ENCODE measurements at places on chromosomes 3 and 15.

GRCh38 chr3:78201091-78201490, 1161.2 kb downstream of the ROBO2 start:
- no peak for DNase-seq

DNA sequence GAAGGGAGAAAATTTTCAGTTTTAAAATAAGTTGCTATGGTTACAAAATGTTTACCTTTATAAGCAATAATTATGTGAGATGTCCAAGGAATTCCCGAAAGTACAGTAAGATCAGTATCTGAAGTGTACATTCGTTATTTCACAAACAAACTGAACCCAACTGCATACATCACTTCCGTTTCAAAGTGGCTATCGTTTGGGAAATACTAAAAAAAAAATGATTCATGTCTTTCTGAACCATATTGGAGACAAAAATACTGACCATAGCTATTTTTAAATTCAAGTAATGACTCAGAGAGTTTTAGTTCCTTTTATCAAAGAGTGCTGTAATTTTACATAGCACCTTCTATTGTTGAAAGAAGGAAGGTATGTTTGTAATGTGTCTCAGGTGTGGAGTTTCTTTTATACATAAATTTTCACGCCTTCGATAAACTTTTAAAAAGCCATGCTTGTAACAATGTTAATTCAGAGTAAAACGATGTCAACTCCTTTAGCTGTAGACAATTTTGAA, 8.0 kb upstream of the ANKRD28 start:
- DNase-seq, result no peak

DNA sequence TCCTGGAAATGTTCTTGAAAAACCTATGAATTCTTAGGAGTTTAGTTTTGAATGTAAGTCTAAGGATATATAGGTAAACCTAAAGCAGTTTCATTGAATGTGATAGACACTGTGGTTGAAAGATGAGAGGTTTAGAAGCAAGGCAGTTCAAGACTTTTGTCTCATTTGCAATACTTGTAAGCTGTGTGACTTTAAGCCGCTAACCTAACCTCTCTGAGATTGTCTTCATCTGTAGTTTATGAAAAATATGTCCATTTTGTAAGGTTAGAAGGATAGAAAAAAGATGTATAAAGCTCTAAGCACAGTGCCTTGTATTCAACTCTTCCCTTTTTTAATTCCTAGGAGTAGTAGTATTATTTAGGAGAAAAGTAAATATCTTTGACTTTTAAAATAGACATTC, 306.6 kb upstream of the ARRDC4 start:
- no peak for DNase-seq

- no peak for DNase-seq
These were observed 67.2 kb downstream of the LIPC start for GRCh38 chr15:58498821-58499580.

DNA sequence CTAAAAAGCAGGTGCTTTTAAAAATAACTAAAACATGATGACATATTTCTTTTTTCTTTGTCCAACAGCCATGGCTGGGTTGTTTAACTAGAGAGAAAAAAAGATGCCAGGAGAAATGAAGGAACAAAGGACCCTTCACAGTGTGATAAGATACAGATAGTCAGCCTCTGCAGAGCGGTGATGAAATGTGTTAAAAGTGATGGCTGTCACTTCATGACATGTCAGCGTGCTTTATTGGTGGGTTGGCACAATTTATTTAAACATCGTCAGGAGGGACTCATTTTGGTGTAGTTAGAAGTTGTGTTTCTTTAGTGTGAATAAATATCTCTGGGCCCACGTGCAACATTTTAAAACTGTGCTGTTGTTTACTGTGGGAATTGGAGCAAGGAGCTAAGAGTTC, 887.4 kb upstream of the CFAP20DC start:
- DNase-seq, result no peak

- no peak for DNase-seq
These were observed 89.2 kb upstream of the MITF start for GRCh38 chr3:69650066-69650419.

- peak; percentile 59 for DNase-seq
These were observed 91.7 kb upstream of the FGF12 start for GRCh38 chr3:192819001-192819569.

- no peak for DNase-seq
These were observed 93.0 kb downstream of the NFKBIZ start for GRCh38 chr3:101942356-101942755.
